ENCODE measurements at places on chromosomes 1 and 21.

GRCh38 chr1:98824736-98825135 is 163.2 kb downstream of the SNX7 start:
- DNase-seq: no peak

- DNase-seq: no peak
Measured at GRCh38 chr1:18638835-18639364, 8.3 kb downstream of the PAX7 start.

DNA sequence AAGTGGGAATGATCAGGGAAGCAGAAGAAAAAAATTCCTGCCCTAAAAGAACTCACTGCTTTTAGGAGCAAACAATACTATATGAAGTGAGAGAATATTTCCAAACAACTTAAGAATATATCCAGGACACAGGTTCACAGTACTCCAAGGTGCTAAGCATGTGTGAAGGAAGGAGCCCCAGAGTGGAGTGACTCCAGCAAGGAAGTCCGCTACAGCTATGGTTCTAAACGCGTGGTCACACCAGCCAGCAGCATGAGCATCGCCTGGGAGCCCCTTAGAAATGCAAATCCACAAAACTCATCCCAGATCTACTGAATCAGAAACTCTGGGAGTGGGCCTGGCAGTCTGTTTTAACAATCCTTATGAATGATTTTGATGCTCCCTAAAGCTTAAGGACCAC is 36.1 kb downstream of the GADD45A start:
- no peak for DNase-seq

GRCh38 chr1:212512816-212513559 is 80.3 kb downstream of the NENF start:
- peak; percentile 84 for DNase-seq

DNA sequence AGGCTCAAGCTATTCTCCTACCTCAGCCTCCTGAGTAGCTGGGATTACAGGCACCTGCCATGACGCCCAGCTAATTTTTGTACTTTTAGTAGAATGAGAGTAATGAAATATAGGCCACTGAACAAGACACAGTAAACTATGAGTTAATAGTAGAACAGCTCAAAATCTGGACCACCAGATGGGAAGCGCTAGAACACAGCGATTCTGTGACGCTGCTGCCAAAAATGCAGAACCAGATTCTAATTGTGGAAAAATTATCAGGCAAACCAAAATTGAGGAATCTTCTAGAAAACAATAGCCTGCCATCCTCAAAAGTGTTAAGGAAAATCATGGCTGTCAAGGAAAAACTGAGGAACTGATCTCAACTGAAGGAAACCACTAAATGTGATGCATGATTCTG is 111.4 kb upstream of the TIAM1 start:
- DNase-seq: no peak

DNA sequence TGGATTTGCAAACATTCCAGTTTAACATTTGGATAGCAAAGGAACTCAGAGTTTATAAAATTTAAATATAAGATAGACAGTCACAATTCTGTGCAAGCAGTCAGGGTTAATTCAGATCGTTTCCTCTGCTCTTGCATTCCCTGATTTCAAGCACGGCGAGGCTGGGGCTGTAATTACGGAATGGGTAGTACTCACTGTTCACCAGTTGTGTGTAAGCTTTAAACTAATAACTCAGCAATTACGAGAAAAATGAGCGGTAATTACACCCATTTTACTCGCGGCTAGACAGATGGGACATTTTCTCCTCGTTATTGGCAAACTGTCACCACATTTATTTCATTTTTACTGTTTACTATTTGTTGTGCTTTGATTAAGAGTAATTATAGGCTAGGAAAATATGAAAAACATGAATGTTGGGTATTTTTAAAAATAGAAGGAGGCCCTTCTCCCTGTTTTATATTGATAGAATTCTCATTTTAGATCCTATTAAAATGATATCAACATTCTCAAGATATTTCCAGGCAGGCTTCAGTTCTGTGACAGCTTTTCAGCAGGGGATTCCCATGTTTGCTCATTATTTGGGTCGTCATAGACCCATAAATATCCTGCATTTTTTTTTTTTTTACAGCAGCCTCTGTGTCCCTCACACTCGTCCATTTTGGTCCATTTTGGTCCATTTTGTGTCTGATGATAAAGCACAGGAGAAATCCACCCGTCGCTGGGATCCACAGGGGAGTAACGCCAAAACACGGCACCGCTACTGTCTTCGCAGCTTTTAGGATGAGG is 208.3 kb downstream of the DSCAM start:
- DNase-seq: no peak

- DNase-seq: peak; percentile 24
Measured at GRCh38 chr1:29332204-29332603, 95.9 kb downstream of the PTPRU start.

DNA sequence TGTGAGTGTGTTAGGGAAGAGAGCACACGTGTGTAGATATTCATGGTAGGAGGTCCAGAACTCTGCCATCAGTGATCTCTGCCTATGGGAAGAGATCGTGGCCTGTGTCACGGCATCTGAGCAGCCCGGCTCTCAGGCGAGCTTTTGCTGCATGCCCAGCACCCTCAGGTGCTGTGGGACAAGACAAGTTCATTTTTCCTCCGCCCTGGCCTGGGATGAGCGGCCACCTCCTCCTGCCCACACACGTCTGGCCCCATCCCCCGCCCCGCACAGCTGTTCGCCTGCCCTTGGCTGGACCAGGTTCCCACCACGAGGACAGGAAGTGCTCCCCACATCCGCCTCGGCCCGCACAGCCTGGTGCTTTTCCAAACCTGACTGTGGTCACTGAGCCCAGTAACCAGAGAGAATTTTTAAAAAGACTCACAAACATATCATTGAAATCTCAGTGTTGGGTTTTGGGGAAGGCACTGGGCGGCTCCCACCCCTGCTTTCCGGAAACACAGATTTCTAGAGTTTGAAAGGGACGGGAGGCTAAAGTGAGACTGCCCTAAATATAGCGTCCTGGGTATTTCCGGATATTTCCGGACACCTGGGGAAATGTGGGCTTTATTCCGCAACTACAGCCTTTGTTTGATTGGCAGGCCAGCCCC is 18.0 kb downstream of the BMP8A start:
- no peak for DNase-seq

- DNase-seq: no peak
Measured at GRCh38 chr1:203641503-203641890, 14.9 kb downstream of the ATP2B4 start.

All from kidney tubule cell (primary cell).